ELF-1 (cell line): ENCODE measurements at places on chromosomes 12 and 14.
A peak's percentile ranks its signal among the peaks of the same experiment; 100 is the strongest.

DNA sequence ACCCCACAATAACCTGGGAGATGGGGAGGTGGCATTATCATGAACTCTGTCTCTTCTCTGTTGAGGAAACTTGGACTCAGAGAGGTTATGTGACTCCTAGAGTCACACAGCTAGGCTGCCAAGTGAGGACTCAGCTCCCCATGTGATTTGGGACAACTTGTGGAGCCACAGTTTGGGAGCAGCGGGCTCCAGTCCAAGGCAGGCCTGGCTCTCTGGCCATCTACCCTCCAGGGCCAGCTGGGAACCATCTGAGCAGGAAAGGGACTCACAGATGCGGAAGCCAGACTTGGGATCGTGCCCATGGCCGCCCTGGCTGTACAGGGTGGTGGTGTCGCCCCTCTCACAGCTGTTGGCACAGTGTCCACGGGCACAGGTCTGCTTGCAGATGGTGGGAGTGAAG lies 59.1 kb downstream of the ISCA2 start:
- no peak for DNase-seq

GRCh38 chr12:131644481-131644880 lies 66.4 kb upstream of the SFSWAP start:
- no peak for DNase-seq

DNA sequence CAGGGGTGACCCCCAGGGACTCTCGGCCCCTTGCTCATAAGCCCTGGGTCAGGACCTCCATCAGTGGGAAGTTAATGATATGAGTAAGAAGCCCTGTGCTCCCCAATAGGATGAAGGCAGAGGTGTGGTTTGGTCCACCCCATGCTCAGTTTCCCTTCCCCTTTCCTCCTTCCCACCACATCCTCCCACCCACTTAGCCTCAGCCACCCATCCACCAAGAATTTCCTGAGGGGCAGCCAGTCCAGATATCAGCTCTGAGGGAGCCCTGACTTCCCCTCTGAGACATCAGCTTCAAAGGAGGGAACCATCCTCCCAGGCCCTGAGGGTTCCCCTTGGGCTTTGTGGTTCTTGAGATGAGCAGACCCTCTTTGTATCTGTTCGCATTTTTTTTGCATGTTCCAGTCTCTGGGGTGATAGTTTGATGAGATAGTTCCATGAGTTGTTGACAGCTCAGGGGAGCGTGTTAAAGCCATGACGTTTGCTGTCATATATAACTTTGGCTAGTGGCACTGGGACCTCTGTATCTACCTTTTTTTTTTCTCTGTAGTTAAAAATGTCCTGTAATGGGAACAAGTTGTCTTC lies 71.2 kb downstream of the LGMN start:
- DNase-seq: no peak

DNA sequence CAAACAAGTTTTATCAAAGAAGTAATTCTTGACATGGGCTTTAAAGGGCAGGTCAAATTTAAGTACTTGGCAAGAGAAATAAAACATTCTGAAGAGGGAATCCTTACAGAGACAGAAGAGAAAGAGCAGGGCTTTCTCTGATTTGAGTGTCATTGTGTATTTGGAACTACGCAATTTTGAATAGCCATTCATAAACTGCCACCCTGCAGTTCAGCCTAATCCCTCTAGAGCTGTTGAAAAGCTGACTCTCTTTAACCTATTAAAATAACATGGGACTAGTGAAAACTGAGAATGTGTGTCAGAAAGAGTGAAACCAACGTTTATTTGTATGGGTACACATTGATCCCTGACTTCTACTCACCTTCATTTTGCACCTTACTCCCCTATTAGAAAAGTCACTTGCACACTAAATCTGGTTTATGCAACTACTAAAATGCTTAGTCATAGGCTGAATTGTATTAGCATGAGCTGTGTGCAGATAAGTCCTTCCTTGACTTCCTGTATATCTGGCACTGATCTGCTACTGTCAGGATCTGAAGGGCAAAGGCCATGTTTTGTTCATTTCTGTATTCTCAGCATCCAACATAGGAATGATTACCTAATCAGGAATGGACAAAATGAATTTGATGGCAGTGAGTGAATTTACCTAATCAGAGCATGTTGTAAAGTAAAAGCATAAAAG lies 458.9 kb downstream of the NOVA1 start:
- no peak for DNase-seq

DNA sequence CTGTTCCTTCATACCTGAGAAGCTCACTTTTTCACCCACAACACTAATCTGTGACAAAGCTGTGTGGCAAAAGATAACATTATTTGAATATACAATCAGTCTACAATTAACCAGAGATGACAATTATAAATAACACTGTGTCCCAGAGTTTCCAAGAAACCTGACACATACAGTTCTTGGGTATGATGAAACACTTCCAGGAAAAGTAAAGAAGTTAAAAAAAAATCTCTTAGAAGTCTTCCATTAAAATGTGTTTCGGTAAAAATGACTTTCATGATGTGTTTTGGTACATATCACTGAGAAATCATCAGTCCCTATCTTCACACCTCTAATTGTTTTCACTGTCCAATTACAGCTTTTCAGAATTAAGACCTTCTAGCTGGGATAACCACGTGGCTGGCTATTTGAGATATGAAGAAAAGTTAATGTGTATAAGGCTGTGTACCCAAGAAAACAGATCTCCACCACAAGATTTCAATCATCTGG lies 390.2 kb downstream of the SOX5 start:
- DNase-seq: no peak

DNA sequence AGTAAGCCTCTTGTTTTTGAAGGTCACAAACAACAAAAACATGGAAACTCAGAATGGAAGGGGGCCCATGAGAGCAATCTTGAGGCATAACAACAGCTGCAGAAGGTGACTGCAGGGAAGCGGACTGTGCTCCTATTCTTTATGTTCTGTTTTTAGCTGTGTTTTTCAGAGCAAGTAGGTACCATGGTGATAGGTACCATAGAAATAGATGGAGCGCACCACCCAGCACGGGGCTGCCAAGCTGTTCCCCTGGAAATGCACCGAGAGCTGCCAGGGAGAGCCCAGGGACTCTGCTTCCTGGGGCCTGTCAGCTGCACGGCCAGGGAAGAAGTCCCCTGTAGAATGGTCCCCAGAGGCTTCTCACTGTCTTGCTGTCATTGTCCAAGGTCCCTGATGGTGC lies 32.8 kb downstream of the DGLUCY start:
- no peak for DNase-seq

DNA sequence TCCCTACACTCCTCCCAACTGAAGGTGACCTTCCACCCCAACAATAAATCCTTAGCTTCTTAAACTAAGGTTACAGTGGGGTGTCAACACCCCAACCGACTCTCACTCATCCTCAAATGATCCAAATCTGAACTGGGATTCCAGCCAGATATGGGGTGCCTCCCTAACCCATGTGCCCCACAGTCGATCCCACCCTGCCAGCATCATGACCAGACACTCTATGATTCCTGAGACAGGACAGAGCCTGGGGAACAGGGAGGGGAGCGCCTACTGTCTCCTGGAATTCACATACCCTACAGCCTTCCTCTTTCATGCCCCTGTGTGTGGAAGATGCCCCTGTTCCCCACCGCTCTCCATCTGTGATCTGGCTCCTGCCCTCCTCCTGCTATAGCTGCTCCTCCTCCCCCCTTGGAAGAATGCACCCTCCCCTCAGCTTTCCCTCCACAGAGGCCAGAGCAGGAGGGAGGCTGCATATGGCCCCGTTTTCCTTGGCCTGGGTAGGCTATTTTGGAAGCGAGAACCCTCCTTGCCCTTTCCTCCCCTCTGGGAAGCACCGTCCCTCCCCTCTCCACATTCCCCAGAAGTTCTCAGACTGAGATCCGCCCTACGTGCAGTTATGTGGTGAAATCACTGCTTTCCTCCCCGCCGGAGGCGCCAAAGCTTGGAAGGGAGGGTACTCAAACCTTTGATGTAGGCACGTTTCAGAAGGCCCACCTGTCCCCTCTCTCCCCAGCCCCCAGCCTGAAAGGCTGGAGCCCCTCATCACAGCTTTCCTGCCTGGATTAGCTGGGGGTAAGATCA lies 48.0 kb downstream of the SMUG1 start:
- DNase-seq: peak; percentile 91

DNA sequence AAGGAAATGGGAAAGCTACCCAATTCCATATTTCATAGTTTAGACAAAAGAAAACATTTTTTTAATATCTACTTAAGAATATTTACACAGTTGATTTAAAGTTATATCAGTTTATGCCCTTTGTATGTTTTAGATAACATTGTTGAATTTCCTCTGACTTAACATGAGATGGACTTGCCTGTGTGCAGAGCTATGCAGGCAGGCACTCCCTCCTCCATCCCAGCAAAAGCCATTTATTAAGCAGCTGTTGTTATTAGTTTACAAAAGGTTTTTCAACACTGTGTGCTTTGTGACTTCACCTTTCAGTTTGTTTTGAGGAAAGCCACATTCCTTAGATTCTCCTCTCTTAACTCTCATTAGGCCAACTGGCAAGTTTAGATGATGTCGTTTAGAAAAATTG lies 337.5 kb upstream of the PDE3A start:
- DNase-seq: no peak

GRCh38 chr12:95203487-95204030 lies 13.7 kb downstream of the FGD6 start:
- no peak for DNase-seq

- DNase-seq: peak; percentile 39
These were observed 941 bp upstream of the PPP1CC start for GRCh38 chr12:110743571-110744093.

DNA sequence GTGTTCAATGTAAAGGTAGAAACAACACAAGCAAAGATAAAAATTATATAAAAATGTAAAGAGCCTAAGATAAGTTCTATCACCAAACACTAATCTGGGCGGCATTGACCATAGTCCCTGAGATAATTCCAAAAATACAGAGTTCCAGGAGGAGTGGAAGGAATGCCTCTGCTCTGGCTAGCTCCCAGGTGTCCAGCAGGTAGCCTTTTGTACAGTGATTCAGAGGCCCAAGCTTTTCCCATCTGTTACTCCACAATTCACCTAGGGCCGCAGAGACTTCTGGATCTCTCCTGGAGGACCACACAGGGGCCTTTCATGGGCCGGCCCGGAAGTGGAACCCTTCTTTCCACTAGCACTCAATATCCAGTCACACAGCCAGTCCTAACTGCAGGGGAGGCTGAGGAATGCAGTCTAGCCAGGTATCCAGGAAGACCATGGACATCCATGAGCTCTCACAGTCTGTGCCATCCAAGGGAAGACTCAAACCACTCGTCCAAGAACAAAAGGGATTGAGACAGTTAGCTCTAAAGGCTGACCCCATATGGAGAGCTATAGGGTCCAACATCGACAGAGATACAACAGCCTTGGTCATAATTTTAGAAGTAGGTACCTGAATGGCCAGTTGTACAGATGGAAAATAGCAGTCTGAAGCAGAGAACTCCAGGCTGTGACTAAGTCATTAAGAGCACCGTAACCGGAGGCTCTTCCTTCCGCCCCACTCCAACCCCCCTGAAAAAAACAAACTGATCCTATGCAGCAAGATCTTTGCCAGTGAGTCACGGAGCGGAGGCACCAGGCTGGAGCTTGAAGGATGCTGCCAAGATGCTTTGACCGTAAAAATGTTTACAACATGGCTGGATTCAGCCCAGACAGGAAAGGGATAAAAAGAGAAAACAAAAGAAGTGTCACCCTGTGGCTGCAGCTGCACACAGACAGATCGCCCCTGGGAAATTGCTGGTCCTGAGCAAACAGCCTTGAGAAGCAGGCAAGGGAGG lies 204.8 kb downstream of the NUAK1 start:
- peak; percentile 28 for DNase-seq

DNA sequence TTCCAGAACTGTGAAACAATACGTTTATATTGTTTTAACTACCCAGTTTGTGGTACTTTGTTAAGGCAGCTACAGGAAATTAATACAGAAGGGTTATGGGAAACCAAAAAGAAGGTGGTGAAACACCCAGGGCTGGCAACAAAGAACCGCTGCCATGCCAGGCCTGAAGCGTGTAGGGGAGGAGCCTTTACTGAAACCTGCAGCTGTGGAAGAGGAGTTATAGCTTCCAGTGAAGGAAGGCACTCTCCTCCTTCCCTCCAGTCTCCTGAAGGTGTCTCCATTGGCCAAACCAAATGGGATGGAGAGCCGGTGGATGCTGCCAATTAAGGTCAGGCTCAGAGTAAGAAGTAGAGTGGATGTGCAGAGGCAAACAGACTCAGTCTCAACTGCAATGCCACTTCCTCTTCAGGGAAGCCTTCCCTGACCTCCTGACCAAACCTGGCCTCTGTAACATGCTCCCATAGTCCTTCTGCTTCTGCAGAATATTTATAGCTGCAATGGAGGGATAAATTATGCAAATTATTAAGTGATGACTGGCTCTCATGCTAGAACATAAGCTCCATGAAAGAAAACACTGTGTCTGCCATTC lies 168.3 kb downstream of the DAD1 start:
- DNase-seq: no peak

- no peak for DNase-seq
These were observed 30.8 kb downstream of the NCOR2 start for GRCh38 chr12:124536641-124537040.

- no peak for DNase-seq
These were observed 3.5 kb upstream of the NID2 start for GRCh38 chr14:52072266-52072780.
